ENCODE measurements at places on chromosomes 12 and 14.

DNA sequence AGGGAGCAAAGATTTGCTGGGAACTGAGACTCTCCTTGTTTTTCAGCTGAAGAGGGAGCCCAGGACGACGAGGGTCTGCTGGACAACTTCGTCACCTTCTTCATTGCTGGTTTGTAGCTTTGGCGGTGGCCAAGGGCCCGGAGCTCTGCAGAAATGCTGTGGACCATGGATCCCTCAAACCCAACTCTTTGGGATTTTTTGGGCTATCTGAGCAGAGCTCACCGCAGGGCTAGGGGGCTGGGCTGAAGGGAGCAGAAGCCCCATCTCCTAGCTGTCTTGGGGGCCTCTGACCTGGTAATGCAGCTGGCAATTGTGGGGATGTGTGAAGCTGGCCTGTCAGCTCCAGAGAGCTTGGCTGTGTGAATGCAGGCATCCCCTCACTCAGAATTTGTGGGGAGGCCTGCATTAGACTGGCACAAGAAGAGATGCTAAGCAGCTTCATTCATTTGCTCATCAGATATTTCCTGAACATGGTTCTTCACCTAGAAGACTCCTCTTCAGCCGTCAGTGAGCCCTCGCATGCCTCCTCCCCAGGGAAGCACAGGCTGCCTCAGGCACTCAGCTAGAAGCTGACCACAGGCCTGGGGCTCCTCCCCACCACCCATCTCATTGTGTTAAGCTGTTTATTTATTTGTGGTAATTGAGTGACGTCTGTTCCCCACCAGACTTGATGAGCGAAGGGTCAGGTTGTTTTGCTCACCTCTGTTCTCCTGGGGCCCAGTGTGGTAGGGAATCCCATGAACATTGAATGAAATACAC, 32.2 kb downstream of the CYP46A1 start:
- DNase-seq, result no peak

- no peak for DNase-seq
These were observed 27.6 kb downstream of the CACNA2D4 start for GRCh38 chr12:1890810-1891209.

- no peak for DNase-seq
These were observed 5.3 kb downstream of the NUAK1 start for GRCh38 chr12:106133136-106134087.

- DNase-seq, result no peak
These were observed 114.0 kb downstream of the PRMT8 start for GRCh38 chr12:3604748-3605586.

- DNase-seq, result no peak
These were observed 605.4 kb downstream of the MED13L start for GRCh38 chr12:115672086-115672485.

DNA sequence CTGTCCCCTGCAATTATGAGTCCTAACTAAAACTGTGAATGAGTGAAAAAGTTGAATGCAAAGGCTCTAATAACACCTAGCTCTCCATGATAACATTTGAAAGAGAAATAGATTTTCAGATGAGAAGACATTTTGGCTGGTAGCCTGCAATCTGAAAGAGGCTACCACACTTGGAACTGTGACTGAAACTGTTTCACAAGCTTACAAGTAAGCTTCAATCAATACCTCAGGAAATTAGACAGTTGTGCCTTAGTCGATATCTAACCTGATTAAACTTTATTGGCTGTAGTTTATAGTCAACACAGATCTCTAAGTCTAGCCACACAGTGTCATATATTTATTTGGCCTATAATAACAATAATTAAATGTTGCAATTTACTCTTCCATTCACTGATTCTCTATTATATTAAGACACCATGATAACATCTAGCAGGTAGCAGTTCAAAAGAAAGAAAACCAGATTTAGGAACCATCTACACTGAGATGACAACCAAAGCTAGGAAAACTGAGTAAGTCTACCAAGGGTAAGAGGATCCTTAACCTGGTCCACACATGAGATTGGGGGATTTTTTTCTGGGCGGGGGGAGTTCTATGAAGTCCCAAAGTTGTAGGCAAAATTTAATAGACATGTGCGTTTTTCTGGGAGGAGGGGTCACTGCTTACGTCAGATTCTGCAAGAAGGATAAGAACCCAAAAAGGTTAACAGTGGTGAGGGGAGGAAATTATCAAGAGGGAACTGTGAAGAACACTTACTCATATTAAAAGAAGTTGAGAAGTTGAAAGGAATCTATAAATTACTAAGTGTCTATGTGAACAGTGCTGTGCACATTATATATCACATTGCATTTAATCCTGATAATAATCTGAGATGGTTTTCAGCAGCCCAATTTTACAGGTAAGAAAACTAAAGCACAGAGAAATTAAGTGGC, 65.8 kb downstream of the NUMB start:
- no peak for DNase-seq

DNA sequence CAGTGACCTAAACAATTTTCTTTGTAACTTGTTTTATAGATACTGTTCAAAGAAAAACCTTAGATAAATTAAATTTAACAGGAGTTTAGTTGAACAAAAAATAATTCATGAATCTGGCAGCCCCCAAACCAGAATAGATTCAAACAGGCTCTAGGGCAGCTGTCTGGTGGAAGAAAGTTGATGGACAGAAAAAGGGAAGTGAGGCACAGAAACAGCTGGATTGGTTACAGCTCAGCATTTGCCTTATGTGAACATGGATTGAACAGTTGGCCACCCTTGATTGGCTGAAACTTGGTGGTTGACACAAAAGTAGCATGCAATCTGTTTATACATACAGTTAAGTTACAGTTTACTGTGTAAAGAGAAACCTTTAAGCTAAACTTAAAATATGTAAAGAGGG, 954.3 kb upstream of the FLRT2 start:
- no peak for DNase-seq

- DNase-seq, result no peak
These were observed 29.1 kb downstream of the ATG14 start for GRCh38 chr14:55382483-55382882.

DNA sequence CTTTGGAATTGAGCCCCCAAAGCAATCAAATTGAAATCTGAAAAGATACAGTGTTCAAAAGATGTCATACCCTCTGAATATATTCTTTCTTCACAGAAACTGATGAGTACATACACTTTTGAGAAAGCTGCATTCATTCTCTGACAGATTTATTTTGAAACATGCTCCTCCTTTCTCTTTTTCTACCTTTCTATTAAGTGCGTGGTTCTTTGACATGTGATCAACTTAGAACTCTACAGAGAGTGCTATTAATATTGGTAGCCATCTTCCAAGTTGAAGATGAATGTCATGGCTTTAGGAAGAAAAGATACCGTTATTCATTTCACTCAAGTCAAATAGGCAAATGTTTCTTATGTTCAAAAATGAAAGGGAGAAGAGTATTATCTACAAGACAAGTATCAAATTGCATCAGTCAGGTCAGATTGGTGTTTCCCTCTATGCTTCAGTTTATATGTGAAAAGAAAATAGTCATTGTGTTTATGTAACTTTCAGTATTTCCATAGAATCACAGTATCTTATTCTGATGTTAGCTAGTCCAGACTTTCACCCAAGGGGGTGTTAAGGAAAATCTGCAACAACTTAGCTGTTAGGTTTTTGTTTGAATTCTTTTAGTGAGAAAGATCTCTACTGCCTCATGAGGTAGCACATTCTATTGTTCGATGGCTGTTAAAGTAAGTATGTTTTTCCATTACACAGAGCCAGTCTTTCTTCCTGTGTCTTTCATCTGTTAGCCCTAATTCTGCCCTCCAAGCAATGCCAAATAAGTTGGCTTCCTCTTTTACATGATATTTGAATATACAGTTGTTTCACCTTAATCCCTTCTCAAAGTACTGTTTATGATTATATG, 55.4 kb upstream of the GARIN2 start:
- DNase-seq, result no peak

GRCh38 chr14:85295318-85295717, 234.6 kb upstream of the FLRT2 start:
- no peak for DNase-seq

- no peak for DNase-seq
These were observed 141.1 kb upstream of the NAV3 start for GRCh38 chr12:77689510-77690086.

DNA sequence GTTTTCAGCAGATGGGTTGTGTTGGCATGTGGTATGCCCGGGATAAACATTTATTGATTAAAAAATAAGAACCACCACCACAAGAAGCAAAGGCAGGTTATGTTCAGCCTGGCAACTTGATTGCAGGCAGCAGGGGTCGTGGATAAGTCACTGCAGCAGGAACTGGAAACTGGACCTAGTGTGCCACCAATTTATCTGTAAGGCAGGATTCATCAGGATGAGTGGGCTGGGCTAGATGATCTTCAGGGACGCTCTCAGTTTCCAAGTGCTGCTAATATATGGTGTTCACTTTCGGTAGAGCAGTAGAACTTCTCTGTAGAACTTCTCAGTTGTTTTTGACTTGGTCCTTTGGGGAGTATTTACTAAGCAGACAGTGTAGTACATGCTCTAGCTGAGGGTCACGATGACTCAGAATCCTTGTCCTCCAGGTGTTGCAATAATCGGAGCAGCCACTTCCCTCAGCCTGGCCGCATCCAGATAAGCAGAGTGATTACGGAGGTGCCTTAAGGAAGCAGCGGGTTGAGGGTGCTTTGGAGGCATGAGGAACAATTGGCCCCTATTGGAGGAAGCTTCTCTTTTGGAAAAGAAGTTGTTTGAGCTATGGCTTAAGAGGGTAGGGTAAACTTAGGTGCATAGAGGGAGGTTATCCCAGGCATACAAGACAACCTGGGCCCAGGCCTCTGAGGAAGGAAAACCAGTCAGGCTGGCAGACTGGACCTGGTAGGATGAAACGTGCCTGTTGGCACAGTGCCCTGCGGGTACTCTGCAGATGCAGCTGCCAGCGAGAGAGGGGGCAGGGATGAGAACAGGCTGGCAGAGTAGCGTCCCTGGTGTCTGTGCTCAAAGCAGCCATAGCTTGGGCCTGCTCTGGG, 104.0 kb downstream of the GPR135 start:
- no peak for DNase-seq
